ENCODE measurements at places on chromosomes 7 and 10.
A peak's percentile ranks its signal among the peaks of the same experiment; 100 is the strongest.

- no peak for DNase-seq
Observed at GRCh38 chr7:106068986-106069385, 43.1 kb downstream of the SYPL1 start.

- DNase-seq = no peak
Observed at GRCh38 chr10:44965651-44966097, 6.1 kb downstream of the RASSF4 start.

DNA sequence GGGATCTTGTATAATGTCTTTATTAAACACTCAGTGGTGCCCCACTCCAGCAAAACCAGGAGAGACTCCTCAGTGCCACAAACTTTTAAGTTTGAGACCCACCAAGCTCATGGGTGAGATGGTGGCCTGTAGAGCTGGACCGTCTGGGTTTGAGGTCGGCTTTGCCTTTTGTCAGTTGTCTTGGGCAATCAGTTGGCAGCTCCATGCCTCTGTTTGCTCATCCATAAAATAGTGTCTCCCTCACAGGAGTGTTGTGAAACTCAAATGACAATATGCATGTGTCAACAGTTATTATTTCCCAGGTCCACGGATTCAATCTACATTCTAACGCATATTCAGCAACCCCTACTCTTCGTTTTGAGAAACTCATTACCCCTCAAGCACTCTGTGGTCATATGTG, 367.8 kb upstream of the C7orf33 start:
- no peak for DNase-seq

DNA sequence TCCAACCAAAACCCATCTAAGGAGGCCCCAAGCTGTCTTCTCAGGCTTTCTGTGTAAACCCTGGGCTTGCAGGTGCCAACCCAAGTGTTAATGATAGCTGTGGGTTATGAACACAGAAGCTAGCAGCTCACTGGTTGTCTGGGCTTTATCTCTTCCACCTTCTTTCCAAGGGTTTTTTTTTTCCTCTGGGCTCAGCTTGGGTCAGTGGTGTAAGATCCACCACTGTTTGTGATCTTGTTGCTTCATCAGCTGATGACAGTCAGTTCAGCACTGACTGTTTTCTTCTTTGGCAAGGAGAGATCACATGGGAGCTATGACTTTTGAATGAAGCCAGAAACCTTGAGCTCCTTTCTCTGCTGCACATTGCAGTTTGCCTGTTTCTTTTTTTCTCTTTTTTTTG, 4.6 kb downstream of the GTPBP4 start:
- peak; percentile 57 for DNase-seq

GRCh38 chr7:562374-562675, 42.7 kb upstream of the PDGFA start:
- DNase-seq = no peak

DNA sequence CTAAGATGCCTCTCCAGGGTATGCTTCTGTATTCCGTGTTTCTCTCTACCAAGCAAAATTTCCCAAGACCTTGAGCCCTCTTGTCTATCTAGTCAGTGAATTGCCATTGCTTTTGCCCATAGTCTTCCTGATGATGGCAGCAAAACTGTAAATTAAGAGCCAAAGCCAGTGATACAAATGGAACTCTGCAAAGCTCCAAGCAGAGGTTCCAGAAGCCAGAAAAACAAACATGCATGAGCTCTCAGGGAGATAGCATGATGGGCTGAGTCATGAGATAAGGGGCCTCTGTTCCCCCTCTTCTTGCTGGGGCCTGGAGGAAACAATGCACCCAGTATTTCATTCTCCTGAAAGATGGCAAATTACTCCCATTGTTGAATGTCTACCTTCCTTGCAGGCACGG, 24.7 kb downstream of the LSMEM1 start:
- DNase-seq = no peak

- no peak for DNase-seq
Observed at GRCh38 chr10:59558066-59558465, 151.6 kb downstream of the SLC16A9 start.

- DNase-seq = no peak
Observed at GRCh38 chr10:98831391-98831790, 384.7 kb upstream of the HPS1 start.

GRCh38 chr10:114022766-114023597, 20.7 kb upstream of the ADRB1 start:
- DNase-seq = peak; percentile 66

DNA sequence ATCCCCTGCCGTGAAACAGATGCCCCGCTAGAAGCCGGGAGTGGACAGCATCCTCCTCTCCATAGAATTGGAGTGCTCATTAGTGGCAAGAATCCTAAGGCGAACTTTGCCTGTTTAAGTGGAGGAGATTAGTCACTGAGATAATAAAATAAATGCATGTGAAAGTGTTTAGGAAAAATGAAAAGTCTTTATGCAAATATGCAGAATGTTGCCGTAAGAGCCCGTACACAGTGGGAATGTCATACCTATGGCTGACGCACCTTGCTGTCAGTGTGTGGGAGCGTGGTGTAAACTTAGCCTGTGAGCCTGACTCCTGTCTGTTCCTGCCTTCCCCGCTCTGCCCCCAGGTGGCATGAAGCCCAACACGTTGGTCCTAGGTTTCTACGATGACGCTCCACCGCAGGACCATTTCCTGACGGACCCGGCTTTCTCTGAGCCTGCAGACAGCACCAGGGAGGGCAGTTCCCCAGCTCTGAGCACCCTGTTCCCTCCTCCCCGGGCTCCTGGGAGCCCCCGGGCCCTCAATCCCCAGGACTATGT, 1.7 kb upstream of the TRIP6 start:
- DNase-seq = no peak

- no peak for DNase-seq
Observed at GRCh38 chr10:103281753-103282152, 4.8 kb downstream of the INA start.

DNA sequence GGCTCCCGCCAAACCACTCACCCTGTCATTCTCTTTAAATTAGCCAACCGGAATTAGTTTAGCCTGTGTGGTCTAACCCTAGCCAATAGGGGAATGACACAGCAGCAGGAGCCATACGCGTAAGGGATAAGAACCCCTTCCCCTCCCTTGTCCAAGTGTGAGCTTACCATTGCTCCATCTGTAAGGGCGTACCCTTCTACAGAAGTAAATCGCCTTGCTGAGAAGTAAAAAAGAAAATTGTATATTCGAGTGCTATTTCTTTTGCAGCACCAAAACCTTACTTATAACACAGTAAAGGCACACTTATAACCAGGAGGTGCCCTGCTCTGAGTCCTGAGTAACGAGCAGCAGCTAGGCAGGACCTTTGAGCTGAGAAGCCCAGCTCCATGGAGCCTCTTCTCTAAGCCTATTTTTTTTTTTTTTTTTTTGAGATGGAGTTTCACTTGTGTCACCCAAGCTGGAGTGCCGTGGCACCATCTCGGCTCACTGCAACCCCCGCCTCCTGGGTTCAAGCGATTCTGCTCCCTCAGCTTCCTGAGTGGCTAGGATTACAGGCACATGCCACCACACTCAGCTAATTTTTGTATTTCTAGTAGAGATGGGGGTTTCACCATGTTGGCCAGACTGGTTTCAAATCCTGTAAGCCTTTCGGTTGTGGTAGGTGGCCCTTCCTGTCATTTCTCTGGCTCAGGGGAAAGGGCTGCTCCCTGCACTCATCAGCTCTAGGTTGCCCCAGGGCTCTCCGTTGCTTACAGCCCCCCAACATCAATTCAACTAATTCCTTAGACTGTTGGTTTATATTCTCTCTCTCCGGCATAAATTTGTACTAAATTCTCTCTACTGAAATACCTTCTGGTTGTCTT, 73.3 kb downstream of the NSUN6 start:
- no peak for DNase-seq

DNA sequence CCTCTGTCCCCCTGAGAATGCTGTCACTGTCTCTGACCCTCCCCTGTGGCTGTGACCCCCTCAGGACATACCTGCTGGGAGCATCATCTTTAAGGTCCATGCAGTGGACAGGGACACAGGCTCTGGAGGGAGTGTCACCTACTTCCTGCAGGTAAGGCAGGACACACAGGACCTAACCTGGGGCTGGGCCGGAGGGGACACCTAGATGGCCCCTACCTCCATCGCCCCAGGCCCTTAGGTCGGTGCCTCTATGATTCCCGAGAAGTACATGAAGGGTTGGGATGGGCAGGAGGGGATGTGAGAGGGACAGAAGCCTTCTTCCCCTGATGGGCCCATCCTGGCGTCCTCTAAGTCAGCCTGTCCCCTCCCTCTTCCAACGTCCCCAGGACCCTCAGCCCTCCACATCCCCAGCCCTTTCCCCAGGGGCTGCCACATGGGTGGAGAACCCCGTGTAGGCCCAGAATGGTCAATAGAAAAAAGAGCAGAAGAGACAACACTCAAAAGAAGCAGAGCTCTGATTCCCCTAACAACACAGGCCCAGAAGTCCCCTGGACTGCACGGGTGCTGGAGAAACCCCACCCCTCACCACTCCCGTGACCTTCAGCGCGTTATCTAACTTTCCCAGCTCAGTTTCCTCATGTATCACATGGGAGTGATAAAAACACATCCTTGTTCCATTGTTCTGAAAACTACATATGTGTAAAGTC, 6.4 kb downstream of the CDHR1 start:
- no peak for DNase-seq

DNA sequence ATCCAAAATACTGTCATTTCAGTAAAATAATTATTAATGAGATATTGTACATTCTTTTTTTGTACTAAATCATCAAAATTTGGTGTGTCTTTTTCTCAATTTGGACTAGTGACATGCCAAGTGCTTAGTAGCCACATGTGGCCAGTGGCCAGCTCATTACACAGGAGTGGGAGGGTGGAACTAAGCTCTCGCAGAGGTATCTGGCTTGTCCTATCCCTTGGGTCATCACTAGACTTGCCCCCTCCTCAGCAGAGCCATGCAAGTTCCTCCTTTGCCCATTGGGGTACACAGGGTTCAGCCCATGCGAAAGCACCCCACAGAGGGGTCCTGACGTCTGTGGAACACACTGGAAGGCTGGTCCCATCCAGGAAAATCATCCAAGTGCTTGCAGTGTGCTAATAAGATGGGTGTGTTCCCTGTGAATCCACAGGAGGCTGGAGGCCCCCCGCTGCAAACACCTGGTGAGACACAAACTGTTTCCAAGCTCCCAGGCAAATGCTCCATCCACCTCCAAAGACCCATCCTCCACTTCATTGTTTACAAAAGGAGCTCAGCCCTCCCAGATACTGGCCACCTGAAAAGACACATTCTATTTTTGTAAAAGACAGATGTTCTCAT, 1.3 kb downstream of the ARHGAP22 start:
- DNase-seq = peak; percentile 7

DNA sequence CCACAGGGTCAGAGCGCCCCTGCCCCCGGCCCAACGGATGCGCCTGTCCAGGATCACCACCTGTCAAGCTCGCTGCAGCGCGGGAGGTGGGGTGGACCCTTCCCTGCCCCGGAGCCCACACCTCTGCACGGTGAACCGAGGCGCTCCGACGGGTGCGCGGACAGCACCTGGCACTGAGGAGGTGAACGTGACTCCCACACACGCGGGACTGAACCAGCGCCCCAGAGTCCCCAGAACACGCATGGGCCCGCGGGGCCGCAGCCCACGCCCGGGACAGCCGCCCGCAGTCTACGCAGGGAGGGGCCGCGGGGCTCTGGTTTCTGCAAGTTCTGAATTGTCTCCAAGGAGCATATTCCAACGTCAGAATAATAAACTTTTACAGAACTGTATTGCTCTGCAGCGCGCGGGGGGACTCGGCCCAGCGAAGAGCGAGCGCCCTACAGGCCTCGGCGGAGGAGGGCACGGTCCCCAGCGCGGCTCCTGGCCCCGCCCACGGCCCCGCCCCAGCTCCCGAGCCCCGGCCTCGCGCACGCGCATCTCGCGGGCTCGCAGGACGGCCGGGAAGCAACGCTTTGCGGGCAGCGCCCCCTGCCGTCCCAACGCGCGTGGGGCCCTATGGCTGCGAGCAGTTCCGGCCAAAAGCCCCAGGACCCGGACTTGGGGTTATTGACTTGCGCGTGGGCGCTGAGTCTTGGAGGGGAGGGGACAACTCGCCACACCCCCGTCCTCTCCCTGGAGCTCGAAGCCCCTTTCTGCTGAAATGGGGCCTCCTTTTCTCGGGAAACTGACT, 29.7 kb downstream of the OAT start:
- DNase-seq = peak; percentile 77

DNA sequence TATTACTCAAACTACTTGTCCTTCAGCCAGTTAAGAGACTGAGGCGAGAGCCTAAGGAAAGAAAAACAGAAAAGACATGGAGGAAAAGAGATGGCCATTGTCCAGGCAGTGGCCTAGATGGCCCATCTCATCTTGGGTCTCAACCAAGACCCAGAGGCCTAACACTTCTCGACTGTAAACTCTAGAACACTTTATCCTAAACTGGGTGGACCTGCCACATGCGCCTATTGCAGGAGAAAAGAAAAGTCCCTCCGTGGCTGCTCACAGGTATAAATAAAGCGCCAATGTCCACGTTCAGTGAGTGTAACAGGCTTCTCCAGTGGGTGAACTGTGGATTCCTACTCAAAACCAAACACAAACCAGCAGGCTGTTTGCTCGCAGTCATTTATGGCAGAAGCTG, 92.7 kb upstream of the DDC start:
- no peak for DNase-seq

All from mesenchymal stem cell (in vitro differentiated cells and primary cell).